ENCODE measurements at places on chromosomes 3 and 15. TPM values are rescaled to one million over a fixed set of nuclear protein-coding genes. Genes with fewer than 3 reads are reported as not detected.

DNA sequence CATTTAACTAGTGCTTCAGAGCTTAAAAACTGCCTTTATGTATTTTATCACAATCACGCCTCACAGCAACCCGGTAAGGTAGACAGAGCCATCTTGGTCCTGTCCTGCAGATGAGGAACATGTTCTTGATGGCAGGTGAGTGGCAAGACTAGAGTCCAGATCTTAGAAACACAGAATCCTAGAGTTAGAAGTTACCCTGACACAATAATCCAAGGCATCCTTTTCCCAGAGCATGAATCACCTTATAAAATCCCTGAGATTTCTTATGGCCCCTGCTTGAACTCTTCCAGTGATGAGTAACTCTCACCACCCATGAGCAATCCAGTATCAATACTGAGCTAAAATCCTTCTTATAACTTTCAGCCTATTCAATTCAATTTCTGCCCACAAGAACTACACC lies 16.9 kb downstream of the POPDC2 start:
- no peak for DNase-seq

GRCh38 chr15:90558171-90558573 lies 28.4 kb downstream of the CRTC3 start:
- DNase-seq, result no peak

GRCh38 chr3:139916271-139916670 lies 18.7 kb upstream of the CLSTN2 start:
- DNase-seq, result no peak

GRCh38 chr3:15926871-15927270 lies 129.1 kb upstream of the ANKRD28 start:
- DNase-seq, result no peak

GRCh38 chr3:100665230-100665629 lies 44.1 kb upstream of the TFG start:
- no peak for DNase-seq

DNA sequence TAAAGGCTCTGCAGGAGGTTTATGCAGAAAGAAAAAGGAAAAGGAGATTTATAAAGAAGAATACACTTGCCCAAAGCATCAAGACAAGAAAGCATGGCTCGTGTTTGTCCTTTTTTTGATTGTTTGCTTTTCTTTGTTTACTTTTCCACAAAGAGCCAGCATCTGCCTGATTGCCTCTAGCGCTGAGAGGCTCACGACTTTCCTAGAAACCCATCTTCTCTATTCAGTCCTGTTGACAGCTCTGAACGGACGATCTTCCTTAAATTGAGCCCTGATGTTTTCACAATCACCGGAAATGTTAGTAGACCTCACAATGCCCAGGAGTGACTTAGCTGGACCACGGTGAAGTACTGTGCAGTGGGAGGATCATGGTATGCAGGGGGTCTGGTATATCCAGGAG lies 12.4 kb downstream of the GP5 start:
- DNase-seq, result no peak

- no peak for DNase-seq
Measured at GRCh38 chr15:80699981-80700380, 4.9 kb downstream of the ABHD17C start.

DNA sequence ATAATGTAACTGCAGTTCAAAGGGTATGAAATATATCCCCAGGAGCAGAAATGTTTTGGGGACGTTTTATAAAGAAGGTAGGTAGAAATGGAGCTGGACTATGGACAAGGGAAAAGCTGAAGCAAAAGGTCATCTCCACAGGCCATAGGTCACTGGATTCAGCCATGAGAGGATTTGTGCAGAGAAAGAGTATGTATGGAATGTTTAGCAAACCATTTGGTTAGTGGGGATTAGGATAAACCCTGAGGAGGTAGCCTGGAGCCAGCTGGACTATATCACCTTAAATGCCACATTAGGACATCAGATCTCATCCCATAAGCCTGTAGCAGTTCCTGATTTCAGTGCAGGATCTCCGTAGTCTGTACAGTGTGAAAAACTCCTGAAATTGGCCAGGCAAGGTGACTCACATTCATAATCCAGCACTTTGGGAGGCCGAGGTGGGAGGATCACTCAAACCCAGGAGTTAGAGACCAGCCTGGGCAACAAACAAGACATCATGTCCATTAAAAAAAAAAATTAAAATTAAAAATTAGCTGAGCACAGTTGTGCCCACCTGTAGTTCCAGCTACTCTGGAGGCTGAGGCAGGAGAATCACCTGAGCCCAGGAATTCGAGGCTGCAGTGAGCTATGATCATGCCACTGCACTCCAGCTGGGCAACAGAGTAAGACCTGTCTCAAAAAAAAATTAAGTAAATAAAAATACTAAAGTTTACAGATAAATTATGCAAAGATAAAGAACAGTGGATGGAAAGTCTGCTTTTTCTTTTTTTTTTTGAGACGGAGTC lies 4.7 kb downstream of the IP6K1 start:
- no peak for DNase-seq

GRCh38 chr15:55017635-55018034 lies 179.1 kb downstream of the RSL24D1 start:
- no peak for DNase-seq

DNA sequence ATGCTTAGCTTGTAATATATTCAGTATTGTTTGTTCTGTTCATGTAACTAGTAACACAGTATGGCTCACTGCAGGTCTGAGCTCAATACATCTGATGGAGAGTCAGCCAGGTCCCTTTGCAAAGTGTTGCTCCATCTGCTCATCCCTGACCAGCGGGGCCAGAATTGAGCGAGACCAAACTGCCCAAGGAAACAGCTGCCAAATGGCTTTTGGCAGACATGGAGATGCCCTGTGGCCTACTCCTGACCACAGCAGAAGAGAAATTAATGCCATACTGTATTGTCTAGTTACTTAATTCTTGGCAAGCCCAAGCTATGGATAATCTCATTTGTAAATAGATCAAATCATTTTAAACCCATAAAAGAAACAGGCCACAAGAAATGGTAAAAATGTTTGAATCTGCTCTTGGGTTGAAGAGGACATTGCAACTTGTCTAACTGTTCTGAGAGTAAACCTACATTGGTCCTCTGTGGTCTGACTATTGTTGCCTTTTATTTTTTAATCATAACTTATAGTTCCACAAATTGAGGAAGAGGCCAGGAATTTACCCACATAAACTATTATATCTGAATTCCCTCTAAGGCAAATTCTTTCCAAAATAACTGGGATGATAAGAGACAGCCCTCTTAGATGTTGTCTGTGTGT lies 209.5 kb downstream of the EBLN2 start:
- no peak for DNase-seq

- no peak for DNase-seq
Measured at GRCh38 chr3:9399746-9400145, 2.3 kb downstream of the SETD5 start.

DNA sequence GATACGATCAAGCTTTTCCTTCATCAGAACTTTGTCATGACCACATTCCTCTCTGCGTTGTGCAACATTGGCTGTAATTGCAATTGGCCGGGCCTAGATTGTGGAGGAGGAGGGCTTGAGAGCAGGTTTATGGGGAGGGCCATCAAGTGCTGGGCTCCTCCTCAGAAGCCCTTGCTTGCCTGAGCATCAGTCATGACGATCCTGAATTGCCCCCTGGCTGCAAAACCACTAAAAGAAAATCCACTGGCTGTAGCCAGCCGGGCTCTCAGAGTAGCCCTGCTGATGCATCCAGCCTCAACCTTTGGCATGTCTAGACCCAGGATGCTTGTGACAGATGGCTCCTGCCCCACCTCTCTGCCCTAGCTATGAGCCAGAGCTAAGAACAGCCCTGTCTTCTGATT lies 13.4 kb upstream of the TRH start:
- no peak for DNase-seq

DNA sequence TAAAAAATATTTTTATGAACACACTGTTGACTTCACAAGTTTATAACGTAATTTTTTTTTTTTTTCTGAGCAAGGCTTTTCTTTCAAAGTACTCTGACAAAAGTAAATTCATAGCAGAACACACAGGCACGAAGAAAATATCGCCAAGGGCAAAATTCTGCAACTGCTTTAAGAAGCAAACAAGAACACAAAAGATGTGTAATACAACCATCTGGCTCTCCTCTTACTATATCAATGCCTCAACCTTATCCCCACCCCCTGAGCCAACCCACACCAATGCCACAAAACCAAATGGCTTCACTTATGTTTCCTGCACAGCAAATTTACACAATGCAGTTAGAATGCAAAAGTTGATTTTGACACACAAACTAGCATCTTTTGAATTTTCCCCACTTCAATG lies 274.2 kb downstream of the FOXP1 start:
- no peak for DNase-seq

Gene NR2E3
- 0.37 TPM for total RNA-seq

Gene SH2D7
- not detected for total RNA-seq

Gene WNT7A
- total RNA-seq, result not detected

Gene ELL3
- 4.0 TPM for total RNA-seq

Gene ASB14
- not detected for total RNA-seq
